ENCODE measurements at places on chromosomes 2 and 18.
A peak's percentile ranks its signal among the peaks of the same experiment; 100 is the strongest.

DNA sequence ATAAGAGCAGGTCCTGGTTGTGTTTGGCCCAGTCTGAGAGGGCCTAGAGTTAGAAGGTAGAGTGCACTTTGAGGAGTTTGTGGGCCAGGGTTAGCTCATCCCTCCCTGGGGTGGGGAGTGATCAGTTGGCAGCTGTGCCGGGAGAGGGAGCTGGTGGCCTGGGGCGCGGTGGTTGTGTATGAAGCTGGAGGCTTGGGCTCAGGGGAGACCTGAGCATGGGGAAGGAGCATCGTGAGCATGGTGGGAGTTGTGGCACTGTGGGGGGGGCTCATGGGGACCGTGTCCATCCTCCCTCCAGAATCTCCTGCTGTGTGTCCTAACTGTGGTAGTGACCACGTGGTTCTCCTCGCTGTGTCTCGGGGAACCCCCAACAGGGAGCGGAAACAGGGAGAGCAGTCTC, 13.6 kb downstream of the STK11IP start:
- DNase-seq = no peak

DNA sequence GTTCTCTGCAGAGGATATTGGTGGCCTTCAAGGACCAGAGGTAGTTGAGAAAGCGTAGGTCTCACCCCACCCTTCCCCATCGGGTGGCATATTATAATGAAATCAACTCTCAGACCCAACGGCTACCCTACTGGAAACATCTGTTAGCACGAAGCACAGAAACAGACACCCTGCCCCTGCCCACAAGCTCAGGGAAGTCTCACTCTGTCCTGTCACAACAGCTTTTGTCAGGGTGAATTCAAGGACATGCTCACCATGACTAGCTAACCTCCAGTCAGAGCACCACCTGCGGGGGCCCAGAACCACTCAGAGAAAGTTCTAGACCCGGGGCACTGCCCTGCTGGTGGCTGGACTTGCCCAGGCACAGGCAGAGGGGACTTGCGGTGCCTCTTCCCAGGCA, 3.5 kb upstream of the B3GNT7 start:
- DNase-seq = no peak

GRCh38 chr2:227891673-227892072, 20.2 kb downstream of the DAW1 start:
- no peak for DNase-seq

- DNase-seq = no peak
Measured at GRCh38 chr2:220787251-220787650, 784.9 kb downstream of the EPHA4 start.

DNA sequence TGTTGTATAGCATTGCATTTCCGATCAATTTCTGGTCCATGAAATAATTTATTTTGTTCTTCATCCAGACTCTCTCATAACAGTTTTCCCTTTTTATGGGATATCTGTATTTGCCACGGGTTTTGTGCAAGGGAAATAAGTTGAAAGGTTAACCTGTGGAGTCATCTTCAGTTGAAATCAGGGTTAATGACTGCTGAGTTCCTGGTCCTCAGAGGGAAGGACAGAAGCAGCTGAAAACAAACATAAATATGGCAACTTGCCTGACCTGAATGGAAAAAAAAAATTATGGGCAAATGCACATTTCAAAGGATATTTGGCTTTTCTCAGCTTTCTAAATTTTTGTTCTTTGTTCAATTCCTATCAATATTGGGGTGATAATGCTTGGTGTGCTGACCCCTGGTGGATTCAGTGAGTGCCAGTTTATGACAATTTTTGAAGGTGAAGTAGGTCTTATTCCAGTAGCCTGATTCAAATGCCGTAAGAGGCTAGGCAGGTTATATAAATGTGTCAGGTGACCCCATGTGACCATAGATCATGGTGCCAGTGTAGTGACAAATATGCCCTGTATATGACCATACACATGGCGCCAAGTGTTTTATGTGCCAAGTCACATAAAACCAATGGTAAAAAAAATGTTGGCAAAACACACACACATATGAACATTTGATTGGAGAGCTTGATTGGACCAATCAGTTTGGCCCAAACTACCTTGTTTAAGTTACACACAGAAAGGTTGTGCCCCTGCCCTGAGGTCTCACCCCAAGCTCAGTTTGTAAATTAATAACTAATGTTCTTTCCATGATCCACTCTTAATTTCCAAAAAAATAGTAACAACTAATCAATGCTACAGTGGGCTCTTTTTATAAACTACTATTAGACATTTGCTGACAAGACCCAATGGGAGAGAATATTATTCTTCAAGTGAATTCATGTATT, 47.6 kb upstream of the FAM124B start:
- DNase-seq = no peak

DNA sequence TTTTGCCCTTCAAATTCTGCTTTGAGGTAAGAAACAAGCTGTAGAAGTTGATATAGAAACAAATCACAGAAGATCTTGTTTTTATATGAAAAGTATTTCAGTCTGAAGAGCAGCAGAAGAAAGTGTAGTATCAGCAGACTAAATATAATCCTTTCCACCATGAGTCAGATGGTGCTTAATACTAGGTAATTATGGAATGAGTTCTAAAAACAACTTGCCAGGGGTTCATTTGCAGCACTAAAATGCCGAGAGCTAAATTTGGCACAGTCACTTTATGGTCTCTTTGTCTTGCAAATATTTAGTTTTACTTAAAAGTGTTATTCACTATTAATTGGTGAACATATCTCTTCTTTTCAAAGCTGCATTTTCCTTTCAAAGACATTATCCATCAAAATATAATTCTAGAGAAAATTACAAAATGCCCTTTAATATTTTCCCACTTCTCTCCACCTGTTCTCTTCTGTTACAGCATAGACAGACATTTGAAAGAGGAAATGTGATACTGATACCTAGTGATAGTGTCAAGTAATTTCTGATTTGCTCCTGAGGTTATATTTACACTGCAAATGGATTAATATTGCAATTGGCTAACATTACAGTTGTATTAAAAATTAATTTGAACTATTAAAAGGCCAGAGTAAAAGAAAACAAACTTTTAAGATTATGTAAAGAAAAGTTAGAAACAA, 5.3 kb downstream of the MYL1 start:
- DNase-seq = no peak

GRCh38 chr2:48479915-48480314, 50.0 kb upstream of the STON1 start:
- no peak for DNase-seq

GRCh38 chr18:77702686-77703085, 453.0 kb downstream of the GALR1 start:
- peak; percentile 6 for DNase-seq

DNA sequence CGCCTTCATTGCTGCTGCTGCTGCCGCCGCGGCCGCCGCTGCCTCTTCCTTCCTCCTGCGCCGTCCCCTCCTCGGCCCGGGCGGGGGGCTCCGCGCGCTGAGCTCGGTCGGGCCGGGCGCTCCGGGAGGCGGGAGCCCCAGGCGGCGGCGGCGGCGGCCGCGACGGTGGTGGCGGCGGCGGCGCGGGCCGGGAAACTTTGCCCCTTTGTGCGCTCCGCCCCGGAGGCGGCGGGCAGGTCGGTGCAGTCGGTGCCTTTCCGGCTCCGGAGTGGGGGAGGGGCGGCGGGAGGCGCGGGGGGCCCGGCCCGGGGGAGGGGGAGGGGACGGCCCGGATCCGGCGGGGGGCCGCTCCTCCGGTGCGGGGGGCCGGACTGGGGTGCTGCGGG, 205 bp downstream of the TET3 start:
- peak; percentile 61 for DNase-seq

GRCh38 chr18:58321986-58322385, 278.0 kb downstream of the NEDD4L start:
- DNase-seq = peak; percentile 77

- no peak for DNase-seq
Measured at GRCh38 chr2:66084948-66085590, 349.9 kb upstream of the MEIS1 start.

GRCh38 chr18:79531386-79531785, 135.7 kb downstream of the NFATC1 start:
- no peak for DNase-seq

- no peak for DNase-seq
Measured at GRCh38 chr18:3048121-3048520, 35.2 kb upstream of the LPIN2 start.

GRCh38 chr2:174009488-174010223, 44.5 kb upstream of the SP3 start:
- no peak for DNase-seq

DNA sequence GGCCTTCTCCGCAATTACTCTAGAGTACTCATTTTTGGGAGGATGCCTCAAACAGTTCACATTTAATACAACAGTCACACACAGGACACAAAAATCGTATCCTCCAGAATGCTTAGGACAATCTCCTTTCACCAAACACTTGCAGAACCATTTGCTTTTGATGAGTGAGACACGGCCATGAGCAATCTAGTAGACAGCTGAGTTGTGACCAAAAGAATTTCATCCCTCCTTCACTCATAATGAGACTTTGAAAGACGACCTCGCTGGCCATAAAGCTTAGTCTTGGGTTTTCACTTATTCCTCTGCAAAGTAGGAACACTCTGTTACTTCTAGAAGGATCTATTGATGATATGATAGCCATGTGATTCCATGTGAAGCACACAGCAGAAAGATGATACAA, 87.5 kb upstream of the SLC35G4 start:
- no peak for DNase-seq

GRCh38 chr18:75200071-75200470, 8.9 kb downstream of the PTGR3 start:
- no peak for DNase-seq

DNA sequence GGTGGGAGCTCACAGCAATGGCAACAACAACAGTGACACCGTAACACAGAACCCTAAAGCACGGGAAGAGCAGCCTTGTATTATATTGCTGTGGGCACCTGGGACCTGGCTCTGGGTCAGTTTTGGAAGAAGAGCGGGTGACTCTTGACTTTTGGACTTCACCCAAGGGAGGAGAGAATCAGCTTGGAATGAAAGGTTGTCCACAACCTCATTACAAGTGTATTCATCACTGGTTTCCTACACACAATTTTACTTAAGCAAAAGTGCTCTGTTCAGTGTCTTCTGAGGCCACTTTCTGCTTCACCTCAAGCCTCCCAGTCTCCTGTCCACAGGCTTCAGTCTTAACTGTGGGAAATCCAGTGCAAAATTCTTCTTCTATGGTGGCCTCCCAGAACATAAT, 263.8 kb downstream of the KCNE4 start:
- DNase-seq = no peak

GRCh38 chr2:200054681-200055468, 99.5 kb downstream of the MAIP1 start:
- DNase-seq = no peak

GRCh38 chr18:47978141-47978540, 47.7 kb upstream of the SMAD2 start:
- DNase-seq = no peak

DNA sequence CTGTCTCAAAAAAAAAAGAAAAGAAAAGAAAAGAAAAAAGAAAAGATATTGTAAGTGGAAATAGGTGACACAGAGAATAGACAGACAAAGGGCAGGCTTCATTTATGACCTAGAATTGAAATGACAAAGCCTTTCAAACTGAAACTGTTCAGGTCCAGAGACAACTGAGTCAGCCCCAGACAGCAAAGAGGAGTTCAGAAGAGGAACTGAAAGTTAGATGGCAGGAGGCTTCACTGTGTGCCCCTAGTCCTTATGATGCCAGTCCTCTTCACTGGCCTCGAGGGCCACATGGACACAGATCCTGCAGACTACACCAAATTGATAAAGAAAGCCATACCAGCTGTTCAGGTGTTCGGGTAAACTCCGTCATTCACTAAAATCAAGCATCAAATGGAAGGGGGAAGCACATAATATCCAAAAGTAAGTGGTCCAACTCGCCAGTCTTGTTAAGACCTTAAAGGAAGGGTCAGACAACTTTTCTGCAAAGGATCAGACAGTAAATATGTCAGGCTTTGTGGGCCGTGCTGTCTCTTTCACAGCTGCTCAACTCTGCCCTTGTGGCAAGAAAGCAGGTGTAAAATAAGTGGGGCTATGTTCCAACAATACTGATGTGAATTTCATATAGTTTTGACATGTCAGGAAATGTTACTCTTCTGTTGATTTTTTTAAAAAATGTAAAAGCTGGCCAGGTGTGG, 231.9 kb upstream of the MGAT5 start:
- no peak for DNase-seq

DNA sequence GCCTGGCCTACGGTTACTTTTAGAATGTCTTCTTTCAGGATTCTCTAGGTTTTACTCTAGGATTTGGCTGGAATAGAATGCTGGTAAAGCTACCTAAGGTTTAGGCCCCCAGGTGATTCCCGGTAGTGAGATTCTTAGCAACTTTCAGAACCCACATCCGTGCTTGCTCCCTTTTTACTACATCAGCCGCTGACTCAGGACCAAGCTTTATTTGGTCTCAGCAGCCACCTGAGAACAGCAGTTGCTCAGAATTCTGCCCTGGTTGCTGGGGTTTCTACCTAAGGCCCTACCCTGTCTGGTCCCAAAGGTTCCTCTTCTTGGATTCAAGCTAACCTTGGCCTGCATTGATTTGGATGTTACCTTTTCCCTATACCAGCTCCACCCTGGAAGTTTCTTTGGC, 36.1 kb upstream of the NDUFV2 start:
- peak; percentile 37 for DNase-seq

DNA sequence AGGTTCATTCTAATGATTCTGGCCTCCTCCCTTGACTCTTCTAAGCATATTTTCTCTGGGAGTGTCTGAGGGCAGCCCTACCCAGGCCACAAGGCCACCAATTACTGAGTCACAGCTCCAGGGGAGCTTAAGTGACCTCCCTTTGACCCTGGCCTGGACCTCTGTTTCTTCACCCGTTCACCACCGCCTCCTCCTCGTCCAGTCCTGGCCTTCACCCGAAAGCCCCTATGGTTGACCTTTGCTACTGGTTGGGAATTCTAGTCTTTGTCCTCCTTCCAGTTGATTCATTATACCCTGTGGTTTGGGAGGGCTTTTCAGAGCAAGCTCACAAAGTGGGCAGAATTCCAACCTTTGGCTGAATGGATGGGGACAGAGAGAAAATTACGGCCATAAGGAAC, 72.6 kb downstream of the NRP2 start:
- DNase-seq = no peak

GRCh38 chr2:25294573-25295462, 46.9 kb downstream of the DNMT3A start:
- DNase-seq = peak; percentile 71

- no peak for DNase-seq
Measured at GRCh38 chr2:39504790-39505335, 67.8 kb upstream of the MAP4K3 start.

- DNase-seq = no peak
Measured at GRCh38 chr18:2970772-2971659, 41.9 kb downstream of the LPIN2 start.

GRCh38 chr2:60554646-60555065, 1.2 kb upstream of the BCL11A start:
- no peak for DNase-seq

DNA sequence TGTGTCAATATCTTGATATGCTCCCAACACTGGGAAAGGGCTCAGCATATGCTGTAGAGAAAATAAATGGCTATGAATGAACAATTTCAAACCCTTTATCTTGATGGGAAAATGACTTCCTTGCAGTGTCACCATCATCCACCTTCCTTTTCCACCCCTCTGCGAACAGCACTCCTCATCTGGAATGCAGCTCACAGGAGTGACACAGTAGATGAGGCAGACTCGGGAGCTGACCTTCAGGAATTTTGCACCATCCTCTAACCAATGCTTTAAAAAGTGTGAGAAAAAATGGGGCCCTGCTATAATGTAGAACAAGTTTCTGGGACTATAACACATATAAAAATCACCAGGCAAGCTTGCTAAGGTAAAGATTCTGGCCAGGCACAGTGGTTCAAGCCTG, 41.3 kb upstream of the YPEL5 start:
- DNase-seq = no peak

GRCh38 chr2:149741646-149742045, 154.1 kb upstream of the MMADHC start:
- no peak for DNase-seq

- no peak for DNase-seq
Measured at GRCh38 chr2:105055613-105056012, 17.7 kb downstream of the MRPS9 start.

Data from CD4-positive, alpha-beta T cell treated with Interleukin-15 for 4 hours (primary cell).